ENCODE measurements at places on chromosomes 16 and 17. TPM values are rescaled to one million over a fixed set of nuclear protein-coding genes. Genes with fewer than 3 reads are reported as not detected.

VAT1L gene
- 7.6 TPM for total RNA-seq

DNAI2 gene
- not detected for total RNA-seq

TBC1D3I gene
- under 0.01 TPM for total RNA-seq

DVL2 gene
- 65.3 TPM for total RNA-seq

GPR142 gene
- not detected for total RNA-seq

MON1B gene
- 21.0 TPM for total RNA-seq

TMC6 gene
- total RNA-seq, result 1.5 TPM

HYDIN gene
- 0.34 TPM for total RNA-seq

EXOC3L1 gene
- not detected for total RNA-seq

SERPINF2 gene
- not detected for total RNA-seq

CD300E gene
- total RNA-seq, result not detected

DNASE1L2 gene
- 1.0 TPM for total RNA-seq

CNGB1 gene
- not detected for total RNA-seq

NLRC5 gene
- total RNA-seq, result 4.5 TPM

CHD9NB gene
- under 0.01 TPM for total RNA-seq

GFAP gene
- 0.67 TPM for total RNA-seq

STH gene
- not detected for total RNA-seq

SLFN12L gene
- under 0.01 TPM for total RNA-seq

CNTNAP4 gene
- total RNA-seq, result not detected

NPB gene
- total RNA-seq, result 1.3 TPM

TBC1D3H gene
- total RNA-seq, result not detected

TPSAB1 gene
- not detected for total RNA-seq

NR1D1 gene
- total RNA-seq, result 1.3 TPM

GAS7 gene
- 1.0 TPM for total RNA-seq

BORCS6 gene
- total RNA-seq, result 9.4 TPM

FGF11 gene
- 0.30 TPM for total RNA-seq

OR4D1 gene
- not detected for total RNA-seq

RAB26 gene
- total RNA-seq, result 3.3 TPM

Data from bronchus fibroblast of lung (primary cell).